ENCODE measurements at places on chromosomes 1 and 21.
A peak's percentile ranks its signal among the peaks of the same experiment; 100 is the strongest.

DNA sequence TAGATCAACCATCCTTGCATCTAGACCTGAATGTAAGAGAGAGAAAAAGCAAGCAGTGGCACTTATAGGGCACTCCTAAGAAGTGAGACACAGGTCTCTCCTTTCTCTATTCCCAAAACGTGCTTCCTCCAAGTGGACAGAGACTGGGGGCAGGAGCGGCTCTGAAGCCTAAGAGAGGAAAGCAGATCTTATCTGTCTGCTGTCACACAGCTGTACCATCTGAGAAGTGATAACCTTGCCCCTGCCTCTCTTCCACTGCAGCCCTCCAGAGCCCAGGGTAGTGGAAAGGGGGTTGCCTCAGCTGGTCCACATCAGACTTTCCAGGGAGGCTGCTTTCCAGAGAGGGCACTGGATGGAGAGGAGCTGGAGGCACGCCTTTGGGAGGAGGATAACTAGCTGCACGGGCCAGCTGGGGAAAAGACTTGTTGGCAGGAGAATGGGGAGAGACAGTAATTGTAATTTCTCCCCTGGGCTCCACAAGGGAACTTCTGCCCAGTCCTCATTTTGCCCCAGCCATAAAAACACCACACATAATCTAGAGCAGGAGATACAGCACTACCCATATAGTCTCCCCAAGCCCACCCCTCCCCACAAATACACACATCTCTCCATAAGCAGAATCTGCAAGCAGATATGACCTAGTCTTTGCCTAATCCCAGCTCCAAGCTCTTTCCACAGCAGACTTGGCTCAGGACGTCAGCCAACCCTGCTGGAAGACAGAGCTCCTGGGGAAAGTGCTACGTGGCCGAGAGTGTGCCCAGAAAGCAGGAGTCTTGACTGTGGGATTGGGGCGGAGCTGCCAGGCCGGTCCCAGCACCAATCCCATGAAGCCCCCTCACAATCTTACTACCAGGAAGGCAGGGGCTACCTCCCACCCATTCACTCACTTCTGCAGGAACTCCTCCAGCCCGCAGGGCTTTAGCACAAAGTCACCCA, 31.2 kb downstream of the PIK3C2B start:
- DNase-seq = no peak

- peak; percentile 34 for DNase-seq
Observed at GRCh38 chr1:24586970-24587820, 31.3 kb downstream of the NCMAP start.

DNA sequence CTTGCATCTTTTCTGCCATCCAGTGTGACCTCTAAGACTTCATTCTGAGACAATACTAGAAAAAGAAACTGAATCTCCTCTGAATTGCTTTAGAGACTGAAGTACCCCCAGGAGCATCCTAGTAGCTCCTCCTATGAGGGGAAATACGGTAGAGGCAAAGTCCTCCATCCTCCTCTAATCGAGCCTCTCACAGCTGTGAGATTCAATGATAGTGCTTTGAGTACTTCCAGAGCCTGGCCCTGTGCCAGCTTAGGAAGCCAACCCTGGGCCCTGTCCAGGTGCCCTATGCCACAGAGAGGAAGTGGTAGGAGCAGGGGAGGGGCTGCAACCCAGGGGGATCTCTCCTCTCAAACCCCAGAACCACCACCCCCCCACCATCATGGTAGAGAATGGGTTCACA, 10.7 kb downstream of the RORC start:
- DNase-seq = no peak

GRCh38 chr1:151352021-151352718, 5.1 kb upstream of the RFX5 start:
- no peak for DNase-seq

- DNase-seq = no peak
Observed at GRCh38 chr1:99761774-99762173, 4.7 kb downstream of the FRRS1 start.

GRCh38 chr1:168229893-168230292, 4.1 kb downstream of the SFT2D2 start:
- no peak for DNase-seq

DNA sequence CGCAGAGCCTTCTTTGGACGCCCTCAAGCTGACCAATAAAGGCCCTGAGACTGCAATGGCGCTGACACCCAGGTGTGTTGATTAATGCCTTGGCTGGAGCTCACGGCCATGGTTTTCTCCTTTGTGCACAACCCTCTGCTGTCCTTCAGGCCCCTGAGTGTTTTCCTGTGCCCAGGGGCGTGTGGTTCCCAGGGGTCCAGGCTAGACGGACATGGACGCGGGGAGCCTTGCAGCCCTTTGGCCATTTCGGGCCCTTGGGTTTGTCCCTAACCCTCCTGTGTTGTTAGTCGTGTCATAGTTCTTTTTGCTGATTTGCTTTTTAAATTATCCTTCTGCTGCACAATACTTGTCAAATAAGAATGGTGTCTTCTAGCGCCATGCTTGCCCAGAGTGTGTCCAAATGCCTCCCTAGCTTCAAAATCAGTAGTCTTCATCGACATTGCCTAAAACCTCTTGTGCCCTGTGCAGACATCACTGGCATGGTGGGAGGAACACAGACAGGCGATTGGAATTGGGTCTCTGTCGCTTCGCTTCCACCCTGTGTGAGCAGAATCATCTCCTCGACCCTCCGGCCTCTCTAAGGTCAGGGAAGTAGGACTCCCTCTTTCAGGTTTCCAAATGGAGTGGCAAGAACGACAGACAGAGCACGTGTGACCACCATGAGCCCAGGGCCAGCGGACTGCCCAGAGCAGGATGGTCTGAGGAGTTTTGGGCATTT, 1.9 kb downstream of the KRTAP10-4 start:
- DNase-seq = no peak

DNA sequence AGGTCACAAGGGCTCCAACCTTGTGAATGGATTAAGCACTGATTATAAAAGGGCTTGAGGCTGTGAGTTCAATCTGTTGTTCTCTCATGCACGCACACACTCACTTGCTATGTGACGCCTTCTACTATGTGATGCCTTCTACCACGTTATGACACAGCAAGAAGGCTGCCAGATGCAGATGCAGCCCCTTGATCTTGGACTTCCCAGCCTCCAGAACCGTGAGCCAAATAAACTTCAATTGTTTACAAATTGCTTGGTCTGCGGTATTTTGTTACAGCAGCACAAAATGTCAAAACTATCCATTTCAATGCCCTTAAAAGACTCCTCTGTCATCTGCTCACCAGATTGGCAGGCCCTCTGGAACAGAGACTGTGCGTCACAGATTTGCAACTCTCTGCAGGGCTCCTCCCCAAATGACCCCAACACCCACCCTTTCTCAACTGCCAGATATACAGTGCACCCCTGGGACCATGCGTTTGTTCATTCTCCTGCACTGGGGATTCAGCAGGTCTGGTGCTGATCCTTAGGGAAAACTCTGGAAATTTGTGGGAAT, 47.8 kb upstream of the KANK4 start:
- DNase-seq = no peak

DNA sequence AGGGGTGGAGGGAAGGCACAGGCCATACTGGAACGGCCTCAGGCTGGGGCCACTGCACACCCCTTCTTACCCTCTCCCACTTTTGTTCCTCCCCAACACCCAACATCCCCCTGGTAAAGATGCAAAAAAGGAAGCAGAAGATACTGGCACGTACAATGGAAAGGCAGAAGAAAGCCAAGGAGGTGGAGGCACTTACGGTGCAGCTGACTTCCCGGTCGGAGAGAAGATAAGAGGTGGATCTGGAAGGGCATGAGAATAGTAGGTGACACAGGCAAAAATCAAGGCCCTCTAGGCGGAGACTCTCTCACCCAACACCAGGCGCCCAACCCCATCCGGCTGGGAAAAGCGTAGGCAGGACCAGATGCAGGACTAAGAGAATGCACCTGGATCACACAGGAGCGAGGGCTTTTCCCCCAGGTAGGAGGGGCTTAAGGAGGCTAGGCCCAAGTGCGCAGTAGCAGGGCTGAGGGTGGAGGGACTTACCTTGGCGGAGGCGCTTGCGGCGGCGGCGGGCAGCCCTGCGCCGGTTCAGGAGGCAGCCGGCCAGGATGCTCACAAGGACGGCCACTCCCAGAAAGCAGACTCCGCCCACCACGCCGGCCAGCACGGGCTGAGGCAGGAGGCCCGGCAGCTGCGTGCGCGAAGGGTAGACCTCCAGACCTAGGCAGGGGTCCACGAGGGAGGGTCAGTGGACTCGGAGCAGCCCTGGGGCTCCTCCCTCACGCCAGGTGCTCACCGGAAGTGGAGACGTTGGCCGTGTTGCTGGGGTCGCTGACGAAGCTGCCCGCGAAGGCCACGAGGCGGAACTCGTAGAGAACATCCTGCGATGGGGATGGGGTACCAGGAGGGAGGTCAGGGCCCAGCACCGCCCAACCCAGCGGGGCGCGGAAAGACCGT, 4.1 kb upstream of the TAGLN2 start:
- no peak for DNase-seq

DNA sequence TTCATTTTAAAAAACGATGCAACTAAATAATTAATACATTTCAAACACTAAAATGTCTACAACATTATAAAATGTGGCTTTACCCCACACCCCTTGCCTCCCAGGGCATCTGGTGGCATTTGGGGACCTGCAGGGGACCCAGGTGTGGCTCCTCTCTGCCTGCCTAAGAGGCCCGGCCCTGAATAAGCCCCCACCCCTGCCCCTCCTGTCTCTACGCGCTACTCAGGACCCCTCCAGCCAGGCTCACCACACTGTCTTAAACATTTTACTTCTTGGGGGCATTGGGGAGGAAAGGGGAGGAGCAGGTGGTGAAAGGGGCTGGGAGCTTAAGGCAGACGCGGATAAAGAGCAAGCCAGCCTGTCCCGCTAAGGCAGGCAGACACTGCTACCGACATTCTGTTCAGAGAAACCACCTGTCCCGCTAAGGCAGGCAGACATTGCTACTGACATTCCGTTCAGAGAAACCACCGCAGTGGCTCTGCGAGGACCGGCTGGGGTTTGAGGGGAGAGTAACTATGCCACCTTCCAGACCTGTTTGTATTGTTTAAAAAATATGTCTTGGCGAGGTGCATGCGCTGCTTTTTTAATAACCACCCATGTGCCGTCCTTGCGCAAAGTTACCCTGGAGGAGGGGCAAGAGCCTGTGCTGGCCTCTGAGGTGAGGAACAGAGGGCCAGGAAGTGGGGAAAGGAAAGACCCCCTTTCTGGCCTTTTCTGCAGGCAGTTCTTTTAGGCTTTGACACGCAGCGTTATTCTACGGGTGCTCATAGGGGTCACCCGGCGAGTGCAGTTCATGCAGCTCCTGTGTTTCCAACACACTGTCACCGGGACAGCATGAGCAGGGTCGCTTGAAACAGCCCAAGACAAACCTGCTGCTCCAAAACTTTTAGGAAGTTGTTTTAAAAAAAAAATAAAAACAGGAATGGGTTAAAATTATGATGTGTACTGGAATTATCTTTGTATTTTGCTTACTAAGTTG, 51.3 kb upstream of the RIPK4 start:
- no peak for DNase-seq

- no peak for DNase-seq
Observed at GRCh38 chr1:111754984-111755330, 744 bp upstream of the DDX20 start.

DNA sequence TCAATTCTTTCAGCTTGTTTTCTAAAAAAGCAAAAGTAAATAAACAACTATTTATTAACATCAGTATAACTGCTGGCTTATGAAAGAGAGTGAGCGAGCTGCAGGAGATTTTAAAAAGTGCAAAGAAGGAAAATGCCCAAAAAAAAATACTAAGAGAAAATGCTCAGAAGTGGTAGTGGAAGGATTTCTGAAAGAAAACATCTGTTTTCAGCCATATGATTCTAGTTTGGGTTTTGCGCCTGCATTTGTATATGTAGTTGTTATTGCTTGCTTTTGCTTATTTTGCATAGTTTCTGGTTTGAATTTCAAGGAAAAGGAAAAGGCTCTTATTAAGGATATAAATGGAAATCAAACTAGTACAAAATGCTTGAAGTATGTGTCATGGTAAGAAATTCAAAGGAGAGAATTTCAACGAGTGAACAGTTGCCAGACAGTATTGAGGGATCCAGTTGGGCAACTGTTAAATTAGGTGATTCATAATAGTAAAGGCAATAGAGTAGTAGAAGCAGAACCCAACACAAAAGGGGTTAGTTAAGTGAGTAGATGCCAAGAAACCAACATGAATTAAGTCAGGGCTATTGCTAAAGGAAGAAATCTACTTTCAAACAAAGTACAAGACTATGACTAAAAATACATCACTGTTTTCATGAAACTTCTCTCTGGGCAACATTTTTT, 1.2 kb downstream of the GBP5 start:
- DNase-seq = no peak

DNA sequence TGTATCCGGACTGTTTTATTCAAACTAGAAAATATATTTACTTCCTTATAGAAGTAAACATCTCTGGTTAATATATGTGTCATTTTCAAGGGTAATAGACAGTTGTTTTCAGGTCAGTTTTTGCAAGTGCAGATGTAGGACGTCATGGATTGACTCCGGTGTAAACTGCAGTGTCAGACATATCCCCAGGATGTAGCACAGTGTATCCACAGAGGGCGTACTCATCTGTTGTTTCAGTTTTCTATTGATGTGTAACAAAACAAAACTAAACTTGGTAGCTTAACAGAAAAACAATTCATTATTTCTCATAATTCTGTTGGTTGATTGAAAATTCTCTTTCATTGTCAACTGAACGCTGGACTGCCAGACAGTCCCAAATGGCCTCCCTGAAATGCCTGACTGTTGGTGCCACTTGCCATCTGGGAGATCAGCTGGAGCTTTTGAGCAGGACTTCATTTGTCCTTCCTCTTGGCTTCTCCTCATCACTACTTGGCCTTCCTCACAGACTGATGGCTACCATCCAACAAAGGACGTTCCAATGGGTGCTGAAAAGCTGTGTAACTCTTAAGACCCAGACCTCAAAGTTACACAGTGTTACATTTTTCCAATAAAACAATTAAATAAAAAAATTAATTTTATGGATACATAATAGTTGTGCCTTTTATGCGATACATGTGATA, 181.6 kb downstream of the NCAM2 start:
- no peak for DNase-seq

GRCh38 chr21:32567626-32568025, 17.7 kb downstream of the TCP10L start:
- no peak for DNase-seq

GRCh38 chr1:13762642-13763041, 62.7 kb downstream of the PRDM2 start:
- DNase-seq = no peak

- no peak for DNase-seq
Observed at GRCh38 chr1:234315588-234315987, 57.7 kb upstream of the COA6 start.
